Renal cortical epithelial cell (primary cell): ENCODE measurements at places on chromosomes 7 and 10.

- DNase-seq = no peak
These were observed 1077.3 kb downstream of the SORCS3 start for GRCh38 chr10:105718207-105718995.

DNA sequence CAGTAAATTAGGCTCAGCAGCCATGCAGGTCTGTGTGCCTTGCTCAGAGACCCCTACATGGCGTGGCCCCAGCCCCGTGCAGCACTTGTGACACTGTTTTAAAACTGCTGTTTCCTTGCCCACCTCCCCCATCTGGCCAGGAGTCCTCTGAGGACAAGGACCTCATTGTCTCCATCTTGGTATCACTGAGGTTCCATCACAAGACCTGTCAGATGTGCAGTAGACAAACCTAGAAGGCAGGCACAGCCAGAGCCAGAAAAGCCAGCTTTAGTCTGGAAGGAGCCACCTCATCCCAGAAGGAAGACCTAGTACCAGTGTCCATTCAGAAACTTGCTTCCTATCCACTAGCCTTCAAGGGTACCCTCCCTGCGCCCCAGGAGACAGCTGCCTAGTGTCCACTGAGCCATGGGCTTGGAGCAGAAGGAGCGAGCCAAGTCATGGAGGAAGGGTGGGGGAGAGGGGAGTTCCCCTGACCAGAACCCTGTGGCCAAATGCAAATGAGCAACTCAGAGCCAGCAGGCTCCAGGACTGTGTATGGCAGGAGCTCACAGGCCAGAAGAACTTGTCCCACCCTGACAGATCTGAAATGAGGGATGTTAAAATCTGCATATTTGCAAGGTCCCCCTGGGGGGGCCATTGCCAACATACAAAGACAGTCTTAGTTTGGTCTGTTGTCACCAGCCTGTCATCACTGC is 176.1 kb downstream of the SH3PXD2A start:
- DNase-seq = no peak

DNA sequence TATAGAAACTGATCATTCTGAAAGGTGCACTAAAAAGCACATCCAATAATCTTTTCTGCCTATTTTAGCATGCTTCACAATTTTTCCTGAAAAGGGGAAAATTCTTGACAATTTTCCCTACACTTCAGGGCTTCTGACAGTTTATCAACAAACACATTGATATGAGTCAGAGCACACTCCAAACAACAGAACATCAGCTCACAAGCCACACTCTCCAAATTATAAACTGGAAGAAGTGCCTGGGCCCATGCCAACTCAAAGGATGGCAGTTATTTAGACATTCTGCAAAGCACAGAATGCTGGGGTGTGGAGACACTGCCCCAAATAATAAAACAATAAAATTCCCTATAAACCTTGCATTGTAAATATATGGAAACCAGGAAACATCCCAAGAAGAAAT is 90.8 kb downstream of the ELAPOR2 start:
- no peak for DNase-seq

DNA sequence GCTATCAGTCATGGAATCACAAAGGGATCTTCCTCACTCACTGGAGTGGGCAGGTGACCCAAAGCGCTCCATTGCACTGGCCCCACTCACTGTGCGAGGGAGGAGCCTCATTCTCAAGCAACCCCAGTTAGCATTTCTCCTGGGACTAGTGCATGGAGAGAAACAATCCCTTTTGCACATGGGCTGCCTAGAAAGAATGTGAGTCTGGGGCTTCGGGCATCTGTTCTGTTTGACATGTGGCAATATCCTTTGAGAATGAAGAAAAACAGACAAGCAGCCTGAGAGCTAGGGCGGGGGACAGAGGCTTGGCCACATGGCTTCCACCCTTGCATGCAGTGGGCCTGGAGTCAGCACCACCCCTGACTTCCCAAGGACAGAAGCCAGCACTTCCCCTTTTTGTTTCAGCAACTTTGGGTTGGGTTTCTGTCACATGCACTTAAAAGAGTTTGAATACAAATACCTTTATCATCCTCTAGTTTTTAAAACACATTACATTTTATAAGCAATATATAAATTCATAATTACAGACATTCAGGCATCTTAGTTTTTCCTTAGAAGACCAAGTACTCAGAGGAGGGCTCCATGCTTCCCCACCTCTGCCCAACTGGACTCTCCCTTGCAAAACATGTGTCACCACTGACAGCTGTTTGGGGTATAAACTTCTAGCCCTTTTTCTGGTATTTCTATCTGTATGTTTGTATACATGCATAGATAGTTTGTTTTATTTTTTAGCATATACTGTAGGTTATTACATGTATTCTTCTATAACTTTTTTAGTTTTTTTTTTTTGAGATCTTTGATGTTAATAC is 73.8 kb downstream of the RBM20 start:
- DNase-seq = no peak

- no peak for DNase-seq
These were observed 90.6 kb upstream of the PPP2R2D start for GRCh38 chr10:131810036-131810804.

DNA sequence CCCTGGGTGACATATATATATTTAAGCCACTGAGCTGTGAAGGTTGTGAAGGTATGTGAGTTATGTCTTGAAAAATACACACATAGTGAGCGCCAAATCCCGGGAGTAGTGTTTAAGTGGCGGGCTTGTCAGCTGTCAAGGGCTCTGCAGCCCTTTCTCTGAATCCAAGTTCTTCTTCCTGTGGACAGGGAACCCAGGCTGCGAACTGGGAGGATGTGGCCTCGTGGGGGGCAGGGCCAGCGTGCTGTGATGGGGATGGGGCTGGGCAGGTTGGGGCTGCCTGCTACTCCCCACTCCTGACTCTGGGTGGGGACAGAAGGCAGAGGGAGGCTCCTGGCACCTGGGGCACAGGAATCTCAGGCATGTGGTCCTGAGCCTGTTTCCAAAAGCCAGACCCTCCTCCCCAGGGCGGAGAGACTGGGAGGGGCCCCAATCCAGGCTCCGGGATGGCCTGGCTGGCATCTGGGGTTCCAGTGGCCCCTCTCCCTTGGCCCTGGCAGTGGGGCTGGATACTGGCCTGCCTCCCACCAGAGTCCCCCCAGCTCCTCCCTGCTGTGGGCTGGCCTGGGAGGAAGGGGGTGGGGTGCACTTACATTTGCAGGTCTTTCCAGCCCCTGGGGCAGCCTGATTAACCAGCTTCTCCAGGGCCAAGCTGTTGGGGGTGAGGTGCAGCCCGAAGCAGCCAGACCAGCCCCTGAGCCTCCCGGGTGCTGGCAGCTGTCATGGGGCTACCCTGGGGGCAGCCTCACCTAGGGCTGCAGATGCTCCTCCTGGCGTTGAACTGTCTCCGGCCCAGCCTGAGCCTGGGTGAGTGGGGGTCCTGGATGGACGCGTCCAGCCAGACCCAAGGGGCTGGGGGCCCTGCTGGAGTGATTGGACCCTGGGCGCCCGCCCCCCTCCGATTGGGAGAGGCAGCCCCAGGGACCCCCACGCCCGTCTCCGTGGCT is at the start of gene UPK3B:
Gene UPK3B, plus strand, starts transcription at position 622 of the 947 bp plus-strand sequence. Its CDS starts 101 bp downstream, at position 723.
- DNase-seq = peak; percentile 9

- DNase-seq = no peak
These were observed 30.2 kb downstream of the WDR86 start for GRCh38 chr7:151379534-151380198.

- DNase-seq = no peak
These were observed 61.0 kb upstream of the TMEM248 start for GRCh38 chr7:66859794-66860645.

GRCh38 chr10:77245953-77246352 is 391.7 kb downstream of the KCNMA1 start:
- peak; percentile 70 for DNase-seq

DNA sequence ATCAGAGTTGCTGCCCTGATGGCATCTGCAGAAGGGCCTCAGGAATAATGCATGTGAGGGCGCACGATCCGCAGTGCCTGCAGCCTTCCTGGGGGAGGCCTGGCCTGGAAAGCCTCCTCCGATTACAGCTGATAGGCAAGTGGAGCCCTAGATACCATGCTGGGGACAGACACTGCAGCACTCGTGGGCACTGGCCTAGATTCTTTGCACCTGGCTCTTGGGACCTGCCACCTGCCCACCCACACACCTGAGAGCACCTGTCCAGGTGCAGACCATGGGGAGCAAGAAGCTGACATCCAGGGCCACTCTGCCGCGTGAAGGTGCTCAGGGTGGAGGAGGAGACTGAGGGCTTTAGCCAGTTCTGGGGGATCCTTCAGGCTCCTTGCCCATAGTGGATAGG is 14.8 kb downstream of the YKT6 start:
- no peak for DNase-seq

DNA sequence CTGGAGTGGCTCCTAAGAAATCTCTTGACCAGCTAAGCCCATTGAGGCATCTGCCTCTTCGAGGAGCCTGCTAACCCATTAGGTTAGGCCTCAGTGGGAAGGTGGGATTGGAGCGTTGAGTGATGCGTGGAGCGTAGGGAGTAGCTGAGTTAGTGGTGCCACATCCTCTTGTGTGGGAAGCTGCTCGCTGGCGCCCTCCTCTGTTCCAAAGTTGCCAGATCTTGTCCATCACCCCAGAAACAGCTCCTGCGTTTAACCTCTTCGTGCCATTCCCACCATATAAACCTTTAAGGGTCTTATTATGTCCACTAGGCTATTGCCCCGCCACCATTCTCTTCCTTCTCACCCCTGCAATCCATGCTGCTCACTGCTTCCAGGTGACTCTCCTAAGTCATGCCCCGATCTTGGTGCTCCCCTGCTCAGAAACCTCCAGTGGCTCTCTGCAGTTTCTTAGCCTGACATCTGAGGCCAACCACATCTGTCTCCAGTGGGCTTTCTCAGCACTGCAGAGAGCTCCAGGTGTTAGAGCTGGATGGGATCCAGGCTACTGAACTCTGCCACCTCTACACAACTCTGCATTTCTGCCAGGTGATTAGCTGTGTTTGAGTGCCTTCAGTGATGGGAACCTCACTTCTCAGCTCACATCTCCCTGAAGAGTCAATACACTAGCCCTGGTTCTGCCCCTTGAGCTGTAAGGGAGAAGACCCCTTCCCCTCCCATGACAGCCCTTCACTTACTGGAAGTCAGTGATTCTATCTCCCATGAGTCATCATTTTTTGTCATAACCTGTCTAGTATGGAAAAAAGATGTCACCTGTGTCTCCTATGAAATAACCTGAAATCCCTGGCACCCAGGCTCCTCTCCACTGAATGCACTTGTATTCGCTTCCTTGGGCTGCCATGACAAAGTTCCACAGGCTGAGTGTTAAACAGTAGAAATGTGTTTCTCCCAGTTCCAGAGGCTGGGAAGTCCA is 65.0 kb upstream of the FGFR2 start:
- no peak for DNase-seq

DNA sequence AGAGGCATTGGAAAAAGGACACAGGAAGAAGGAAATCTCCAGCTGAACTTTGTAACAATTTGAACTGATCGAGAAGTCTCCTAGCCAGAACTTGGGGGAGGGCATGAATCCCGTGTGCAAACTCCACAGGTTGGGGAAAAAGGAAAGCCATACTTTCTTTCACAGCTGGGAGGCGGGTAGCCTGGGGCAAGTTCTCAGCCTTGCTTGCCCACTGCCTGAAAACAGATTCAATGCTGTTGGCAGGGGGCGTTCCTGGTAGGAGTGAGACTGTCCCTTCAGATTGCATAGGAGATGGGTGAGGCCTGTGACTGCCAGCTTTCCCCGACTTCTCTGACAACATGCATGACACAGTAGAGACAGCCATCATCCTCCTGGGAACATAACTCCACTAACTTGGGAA is 289.1 kb upstream of the PHF14 start:
- DNase-seq = no peak

DNA sequence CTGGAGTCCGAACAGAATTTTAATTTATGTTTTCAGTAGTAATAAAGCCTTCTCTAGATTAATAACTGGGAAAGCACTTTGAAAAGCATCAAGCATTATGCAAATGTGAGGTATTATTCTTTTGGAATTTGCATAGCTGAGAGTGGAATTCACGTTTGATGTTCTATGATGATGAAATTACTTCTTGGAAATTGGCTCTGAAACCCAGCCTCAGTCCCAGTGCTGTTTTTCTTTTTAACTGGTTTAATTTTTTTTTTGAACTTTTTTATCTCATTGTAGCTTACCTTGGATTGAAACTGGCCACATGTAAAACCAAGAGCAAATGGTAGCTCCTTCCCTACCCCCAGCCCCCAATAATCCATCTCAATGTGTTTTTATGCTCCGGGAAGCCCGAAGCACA is 1.2 kb downstream of the TBXAS1 start:
- DNase-seq = peak; percentile 40

DNA sequence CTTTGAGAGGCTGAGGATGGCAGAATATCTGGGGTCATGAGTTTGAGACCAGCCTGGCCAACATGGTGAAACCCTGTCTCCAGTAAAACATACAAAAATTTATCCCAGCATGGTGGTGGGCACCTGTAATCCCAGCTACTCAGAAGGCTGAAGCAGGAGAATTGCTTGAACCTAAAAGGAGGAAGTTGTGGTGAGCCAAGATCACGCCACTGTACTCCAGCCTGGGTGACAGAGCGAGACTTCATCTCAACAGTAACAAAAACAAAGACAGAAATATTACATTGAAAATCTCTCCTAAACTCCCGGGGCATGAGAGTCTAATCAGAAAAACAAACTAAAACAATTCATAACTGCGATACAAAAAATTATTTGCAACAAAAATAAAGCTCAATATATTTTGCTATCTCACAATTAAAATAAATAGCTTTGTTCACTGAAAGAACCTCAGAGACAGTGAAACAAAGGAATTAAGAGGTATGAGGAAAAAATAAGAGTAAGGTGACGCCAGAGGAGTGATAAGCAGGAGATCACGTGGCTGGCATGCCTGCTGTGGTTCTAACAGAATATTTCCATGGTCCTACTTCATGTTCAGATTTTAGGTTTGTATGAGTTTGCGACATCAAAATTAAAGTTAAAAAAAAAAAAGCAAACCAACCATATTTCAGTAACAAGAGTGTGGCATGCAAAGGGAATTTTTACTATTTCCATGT is 527.7 kb upstream of the POM121L12 start:
- no peak for DNase-seq

GRCh38 chr7:74248156-74248555 is 6.0 kb downstream of the RFC2 start:
- no peak for DNase-seq

DNA sequence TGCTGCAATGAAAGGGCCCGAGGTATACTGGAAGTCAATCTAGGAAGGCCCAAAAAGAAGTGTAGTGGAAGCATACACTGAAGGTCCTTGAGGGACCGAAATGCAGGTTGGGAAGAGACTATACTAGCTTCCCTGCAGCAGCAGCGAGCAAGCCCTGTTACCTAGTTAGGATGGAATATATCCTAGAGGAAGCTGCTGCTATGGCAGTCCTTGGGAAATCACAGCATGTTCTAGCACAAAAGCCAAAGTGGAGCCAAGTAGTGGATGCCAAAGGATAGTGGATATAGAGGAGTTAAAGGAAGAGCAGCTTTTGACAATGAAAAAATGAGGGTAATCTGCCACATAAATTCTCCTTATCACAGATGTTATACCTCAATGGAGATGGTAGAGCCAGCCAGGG is 123.8 kb upstream of the STARD3NL start:
- DNase-seq = no peak

DNA sequence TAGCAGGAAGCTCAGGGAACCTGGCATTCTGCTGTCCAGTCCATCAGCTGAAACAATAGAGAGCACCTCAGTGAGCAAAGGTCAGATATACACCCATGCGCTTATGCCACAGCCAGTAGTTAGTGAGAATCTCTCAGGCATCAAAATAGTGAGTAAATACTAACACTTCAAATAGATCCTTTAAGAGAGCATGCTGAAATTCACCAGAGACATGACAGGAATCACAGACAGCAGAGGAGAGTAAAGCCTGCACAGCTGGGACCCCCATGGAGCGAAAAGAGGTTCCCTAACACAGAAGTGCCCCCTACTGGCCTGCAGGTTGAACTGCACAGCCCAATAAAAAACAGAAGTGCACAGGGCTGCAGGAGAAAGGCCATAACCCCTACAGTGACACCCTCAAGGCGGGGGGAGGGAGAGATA is 57.6 kb upstream of the ANTXRL start:
- DNase-seq = no peak
